ENCODE measurements at places on chromosomes 12 and 14. TPM values are rescaled to one million over a fixed set of nuclear protein-coding genes. Genes with fewer than 3 reads are reported as not detected.

DNA sequence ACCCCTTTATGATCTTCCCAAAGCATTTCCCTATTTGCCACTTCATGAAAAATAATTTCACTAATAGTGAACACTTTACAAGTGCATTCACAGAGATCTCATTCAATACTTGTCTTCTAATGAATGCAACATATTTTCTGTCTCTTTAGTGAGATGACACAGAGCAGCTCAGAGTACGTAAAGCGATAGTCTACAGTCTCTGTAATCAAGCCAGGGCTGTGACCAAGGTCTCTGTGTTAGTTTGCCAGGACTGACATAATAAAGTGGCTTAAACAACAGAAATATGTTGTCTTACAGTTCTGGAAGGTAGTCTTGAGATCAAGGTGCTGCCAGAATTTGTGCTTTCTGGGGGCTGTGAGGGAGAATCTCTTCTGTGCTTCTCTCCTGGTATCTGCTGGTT is 33.1 kb upstream of the FRS2 start:
- no peak for DNase-seq

DNA sequence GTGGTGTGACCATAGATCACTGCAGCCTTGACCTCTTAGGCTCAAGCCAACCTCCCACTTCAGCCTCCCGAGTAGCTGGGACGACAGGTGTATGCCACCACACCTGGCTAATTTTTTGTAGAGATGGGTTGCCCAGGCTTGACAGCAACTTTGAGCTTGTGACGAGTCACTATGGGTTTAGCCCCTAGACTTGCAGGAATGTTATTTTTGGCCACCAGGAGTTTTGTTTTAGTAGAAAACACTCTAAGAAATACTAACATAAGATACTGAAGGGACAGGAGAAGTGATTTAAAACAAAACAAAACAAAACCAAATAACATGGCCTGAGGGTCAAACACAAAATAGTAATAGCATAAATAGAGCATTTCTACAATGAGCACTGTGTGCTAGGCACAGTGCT is 26.4 kb downstream of the SETD3 start:
- DNase-seq = no peak

- DNase-seq = no peak
Measured at GRCh38 chr12:94240171-94240570, 91.8 kb downstream of the PLXNC1 start.

- DNase-seq = peak; percentile 14
Measured at GRCh38 chr14:58752771-58753201, 115.0 kb downstream of the DACT1 start.

GRCh38 chr14:75561013-75561432 is 17.4 kb upstream of the FLVCR2 start:
- DNase-seq = peak; percentile 72

- peak; percentile 37 for DNase-seq
Measured at GRCh38 chr12:124915239-124916236, 1.1 kb upstream of the UBC start.

DNA sequence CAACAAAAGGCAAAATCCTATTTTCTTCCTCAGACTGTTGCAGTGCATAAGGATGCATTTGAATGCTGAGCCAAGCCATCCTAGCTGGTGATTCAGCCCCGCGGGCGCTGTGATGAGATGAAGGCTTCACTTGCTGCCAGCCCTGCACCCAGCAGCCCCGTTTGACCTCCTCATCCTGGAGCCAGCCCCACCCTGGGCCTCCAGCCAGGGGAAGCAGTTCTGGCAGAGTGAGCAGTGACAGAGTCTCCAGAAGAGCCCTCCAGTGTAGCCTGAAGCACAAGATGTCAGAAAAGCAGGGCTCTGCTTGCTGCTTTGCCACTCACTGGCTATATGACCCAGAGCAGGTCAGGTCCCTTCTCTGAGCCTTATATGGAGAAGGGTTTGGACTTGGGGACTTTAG is 96.2 kb upstream of the HSPB8 start:
- no peak for DNase-seq

The GARIN6 gene
- not detected for total RNA-seq

DNA sequence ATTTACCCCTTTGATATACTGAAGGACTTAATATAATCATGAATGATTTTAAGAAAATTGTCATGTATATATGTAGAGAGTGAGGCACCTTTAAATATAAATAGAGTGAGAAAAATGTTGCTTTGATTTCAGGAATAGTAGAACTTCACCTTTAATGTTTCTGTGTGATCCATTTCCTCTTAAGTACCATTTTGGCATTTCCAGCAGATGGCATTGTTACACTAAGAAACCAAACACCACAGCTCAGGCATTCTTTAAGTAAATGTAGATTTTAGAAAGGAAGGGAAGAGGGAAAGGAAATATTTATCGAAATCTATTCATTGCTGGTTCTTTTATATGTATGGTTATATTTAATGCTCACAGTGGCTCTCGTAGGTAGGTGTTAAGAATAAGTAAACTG is 556.7 kb upstream of the FBXO33 start:
- DNase-seq = no peak

GRCh38 chr12:124542021-124542949 is 25.1 kb downstream of the NCOR2 start:
- DNase-seq = no peak

Measured in frontal cortex (tissue), 4 donors.